ENCODE measurements at places on chromosomes 2 and 18.

- no peak for DNase-seq
Measured at GRCh38 chr2:130756053-130756873, 923 bp downstream of the AMER3 start.

- DNase-seq, result no peak
Measured at GRCh38 chr2:75729861-75730260, 19.1 kb upstream of the GCFC2 start.

- DNase-seq, result no peak
Measured at GRCh38 chr2:107553539-107553938, 273.2 kb upstream of the RGPD4 start.

DNA sequence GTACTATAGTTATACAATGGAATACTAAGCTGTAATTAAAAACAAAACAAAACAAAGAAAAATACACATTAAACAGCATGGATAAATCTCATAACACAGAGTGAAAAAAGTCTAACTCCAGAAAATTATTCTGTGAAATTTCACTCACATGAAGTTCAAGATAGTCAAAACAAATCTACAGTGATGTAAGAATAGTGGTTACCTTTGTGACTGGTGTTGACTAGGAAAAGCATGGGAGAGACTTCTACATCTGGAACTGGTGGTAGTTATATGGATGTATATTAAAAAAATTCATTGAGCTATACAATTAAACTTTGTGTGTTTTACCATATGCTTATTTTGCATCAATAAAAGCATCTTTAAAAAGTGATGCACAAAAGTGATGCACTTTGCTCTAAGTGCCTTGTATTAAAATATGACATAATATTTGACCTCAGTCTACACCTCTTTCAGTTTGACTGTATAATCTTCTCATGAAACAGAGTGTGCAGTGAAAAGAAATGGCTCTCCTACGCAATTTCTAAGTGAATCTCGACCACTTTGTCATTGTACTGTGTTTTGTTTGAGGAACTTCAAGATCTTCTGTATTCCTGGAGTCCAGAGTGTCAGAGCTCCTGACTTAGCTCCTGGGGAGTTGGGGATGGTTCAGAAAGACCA lies 28.0 kb downstream of the STAT4 start:
- DNase-seq, result no peak

DNA sequence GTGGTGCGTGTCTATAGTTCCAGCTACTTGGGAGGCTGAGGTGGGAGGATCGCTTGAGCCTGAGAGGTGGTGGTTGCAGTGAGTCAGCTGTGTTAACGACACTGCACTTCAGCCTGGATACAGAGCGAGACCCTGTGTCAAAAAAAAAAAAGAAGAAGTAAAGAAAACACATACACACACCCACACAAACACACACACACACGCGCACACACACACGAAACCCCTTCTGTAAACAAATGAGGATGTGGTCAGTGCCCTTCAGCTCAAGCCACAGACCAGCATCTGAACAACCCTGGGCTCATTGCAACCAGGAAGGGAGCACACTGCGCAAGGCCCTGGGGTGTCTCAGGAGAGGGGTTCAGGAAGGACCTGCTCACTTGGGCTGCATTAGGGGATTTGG lies 47.9 kb upstream of the KCNF1 start:
- DNase-seq, result no peak

DNA sequence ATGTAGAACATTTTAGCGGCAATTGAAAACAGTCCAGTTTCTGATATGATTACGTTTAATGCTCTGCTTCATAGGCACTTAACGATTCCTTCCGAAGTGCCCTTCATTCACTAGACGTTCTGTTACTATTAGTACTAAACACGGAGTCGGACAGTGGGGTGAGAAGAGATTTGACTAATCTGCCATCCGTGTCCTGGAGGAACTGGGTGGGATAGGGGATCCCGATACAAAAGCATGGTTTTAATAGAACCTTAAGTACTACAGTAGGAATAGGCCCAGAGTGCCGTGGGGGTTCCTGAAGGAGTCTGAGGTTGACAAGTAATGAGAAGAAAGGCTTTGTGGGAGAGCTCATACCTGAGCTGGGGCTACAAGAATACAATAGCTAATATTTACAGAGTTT lies 631 bp downstream of the MORN2 start:
- no peak for DNase-seq

DNA sequence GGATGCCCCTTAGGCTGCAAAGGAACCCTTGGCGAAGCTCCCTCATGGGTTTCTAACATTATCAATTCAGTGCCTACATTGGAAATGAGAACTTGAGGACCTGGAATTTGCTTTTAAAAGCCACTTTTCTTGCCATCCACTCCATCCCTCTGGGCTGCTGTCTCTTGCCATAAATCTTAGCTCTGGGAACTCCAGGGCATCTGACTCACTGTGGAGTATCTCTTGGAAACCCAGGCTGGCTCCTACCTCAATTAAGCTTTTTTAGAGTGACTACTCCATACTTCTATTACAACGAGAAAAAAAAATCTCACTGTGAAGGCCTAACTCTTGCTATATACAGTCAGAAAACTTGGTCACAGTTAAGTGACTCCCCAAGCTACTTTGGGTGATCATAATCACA lies 227.2 kb upstream of the SETBP1 start:
- no peak for DNase-seq
